ENCODE measurements at places on chromosomes 6 and 20.

DNA sequence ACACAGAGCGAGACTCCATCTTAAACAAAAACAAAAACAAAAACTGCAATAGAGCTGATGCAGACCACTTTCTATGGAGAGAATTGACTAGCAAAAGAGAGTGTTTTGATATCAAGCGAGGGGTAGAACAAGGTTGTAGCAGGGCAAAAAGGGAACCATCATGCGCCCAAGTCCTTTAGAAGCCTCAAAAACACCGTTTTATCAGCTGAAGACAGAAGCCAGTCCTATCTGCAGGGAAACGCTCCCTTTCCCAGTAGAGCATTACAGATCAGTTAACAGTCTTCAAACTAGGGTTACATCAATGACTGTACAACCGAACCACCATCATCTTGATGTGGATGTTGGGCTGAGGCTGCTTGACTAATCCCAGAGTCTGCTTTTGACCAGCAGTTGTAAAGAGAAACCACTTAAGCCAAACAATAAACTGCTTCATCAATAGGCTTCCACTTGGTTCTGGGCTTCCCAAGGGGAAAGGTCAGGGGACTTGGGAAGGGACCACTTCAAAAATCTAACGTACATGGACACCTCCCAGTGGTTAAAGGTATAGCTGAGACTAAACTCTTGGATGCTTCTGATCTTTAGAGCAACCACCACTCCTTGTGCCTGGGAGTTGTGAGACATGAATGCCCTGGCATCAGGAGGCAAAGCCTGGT lies 59.6 kb upstream of the SPDEF start:
- DNase-seq, result no peak

DNA sequence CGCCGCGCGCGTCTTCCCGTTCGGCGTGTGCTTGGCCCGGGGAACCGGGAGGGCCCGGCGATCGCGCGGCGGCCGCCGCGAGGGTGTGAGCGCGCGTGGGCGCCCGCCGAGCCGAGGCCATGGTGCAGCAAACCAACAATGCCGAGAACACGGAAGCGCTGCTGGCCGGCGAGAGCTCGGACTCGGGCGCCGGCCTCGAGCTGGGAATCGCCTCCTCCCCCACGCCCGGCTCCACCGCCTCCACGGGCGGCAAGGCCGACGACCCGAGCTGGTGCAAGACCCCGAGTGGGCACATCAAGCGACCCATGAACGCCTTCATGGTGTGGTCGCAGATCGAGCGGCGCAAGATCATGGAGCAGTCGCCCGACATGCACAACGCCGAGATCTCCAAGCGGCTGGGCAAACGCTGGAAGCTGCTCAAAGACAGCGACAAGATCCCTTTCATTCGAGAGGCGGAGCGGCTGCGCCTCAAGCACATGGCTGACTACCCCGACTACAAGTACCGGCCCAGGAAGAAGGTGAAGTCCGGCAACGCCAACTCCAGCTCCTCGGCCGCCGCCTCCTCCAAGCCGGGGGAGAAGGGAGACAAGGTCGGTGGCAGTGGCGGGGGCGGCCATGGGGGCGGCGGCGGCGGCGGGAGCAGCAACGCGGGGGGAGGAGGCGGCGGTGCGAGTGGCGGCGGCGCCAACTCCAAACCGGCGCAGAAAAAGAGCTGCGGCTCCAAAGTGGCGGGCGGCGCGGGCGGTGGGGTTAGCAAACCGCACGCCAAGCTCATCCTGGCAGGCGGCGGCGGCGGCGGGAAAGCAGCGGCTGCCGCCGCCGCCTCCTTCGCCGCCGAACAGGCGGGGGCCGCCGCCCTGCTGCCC lies 1.1 kb downstream of the SOX4 start:
- DNase-seq, result no peak

GRCh38 chr6:41901882-41902519 lies 6.8 kb upstream of the USP49 start:
- peak; percentile 3 for DNase-seq

DNA sequence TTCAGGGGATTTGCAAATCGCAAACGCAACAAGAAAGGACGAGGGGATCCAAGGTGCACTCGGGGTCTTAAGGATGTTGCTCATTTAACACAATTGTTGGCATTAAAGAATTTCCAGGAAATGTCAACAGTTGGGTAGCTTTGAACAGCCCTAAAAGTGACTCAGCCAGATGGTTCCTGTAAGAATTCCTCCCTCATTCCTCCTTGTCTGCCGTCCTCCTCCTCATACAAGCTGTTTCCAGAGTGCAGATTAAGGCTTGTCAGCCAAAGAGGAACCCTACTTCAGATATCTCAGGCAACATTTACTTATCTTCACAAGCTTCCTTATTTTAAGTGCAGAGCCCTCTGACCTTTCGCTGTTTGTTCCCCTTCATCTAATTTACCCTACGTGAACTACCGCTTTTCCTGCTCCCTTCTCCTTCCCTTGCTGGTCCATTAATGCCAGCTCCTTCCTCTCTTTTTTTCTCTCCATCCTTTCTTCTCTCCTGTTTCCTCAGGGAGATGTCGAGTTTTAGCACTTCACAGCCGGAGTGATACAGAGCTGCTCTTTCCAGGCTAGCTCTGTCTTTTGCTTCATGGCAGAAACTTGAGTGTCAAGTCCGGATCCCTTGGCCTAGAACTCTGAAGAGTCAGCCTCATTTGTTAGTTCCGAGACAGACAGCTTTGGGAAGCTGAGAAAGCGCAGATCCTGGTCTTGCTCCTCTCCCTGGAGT lies 26.1 kb upstream of the TBC1D7 start:
- DNase-seq, result no peak

DNA sequence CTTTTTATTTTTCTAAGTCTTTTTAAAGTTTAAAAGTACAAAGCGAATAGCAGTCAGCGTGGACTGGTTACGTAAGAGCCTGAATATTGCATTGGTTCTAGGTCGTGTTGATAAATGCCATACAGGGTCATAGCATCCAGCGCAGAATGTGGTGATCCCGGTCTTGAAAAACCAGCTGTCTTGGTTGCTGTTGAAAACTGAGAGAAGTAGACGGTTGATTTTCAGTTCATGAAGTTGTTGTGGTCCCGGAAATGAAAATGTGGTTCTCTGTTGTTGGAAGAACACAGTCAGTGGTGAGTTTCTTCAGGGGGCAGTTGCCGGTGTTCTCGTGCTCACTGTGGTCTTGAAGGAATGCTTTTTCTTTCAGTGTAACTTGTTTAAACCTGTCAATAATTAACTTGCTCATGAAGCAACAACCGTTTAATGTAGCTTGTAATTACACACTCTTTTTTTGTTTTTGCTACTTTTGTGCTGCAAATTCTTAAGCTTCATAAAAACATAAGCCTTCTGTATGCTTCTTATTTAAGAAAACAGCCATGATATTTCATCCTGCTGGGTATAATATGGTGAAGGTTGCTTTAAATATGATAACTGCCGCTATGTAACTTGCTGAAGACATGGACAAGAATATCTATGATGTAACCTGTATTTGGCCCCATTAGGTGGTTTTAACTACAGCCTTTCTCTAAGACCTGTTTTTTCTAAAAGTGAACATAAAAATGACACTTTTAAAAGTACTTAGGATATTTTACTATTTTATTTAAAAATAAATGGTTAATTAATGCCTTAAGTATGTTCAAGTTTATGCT lies 64.8 kb upstream of the KIF25 start:
- DNase-seq, result no peak

GRCh38 chr20:51811514-51812128 lies 9.3 kb upstream of the SALL4 start:
- no peak for DNase-seq

DNA sequence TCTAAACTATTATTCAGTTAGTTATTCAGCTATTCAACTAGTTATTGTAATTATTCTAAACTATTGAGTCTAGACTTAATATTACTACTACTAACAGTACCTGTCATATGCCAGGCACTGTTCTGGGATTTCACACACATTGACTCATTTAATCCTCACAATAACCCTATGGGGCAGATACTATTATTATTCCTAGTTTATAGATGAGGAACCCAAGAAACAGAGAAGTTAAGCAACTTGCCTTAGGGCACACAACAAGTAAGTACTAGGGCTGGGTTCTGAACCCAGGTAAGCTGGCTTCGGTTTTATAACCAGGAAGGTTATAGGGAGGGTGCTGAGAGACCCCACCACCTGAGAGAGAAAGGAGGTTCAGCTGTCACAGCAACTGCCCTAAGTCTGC lies 7.8 kb downstream of the TEAD3 start:
- DNase-seq, result no peak
